ENCODE measurements at places on chromosomes 7 and 10. TPM values are rescaled to one million over a fixed set of nuclear protein-coding genes. Genes with fewer than 3 reads are reported as not detected.

Gene OR9A2
- not detected for total RNA-seq

Gene PILRA
- total RNA-seq, result 0.92 TPM

Gene CADPS2
- 0.32 TPM for total RNA-seq

Gene TNS3
- total RNA-seq, result 320 TPM

Gene ANKRD30A
- not detected for total RNA-seq

DNA sequence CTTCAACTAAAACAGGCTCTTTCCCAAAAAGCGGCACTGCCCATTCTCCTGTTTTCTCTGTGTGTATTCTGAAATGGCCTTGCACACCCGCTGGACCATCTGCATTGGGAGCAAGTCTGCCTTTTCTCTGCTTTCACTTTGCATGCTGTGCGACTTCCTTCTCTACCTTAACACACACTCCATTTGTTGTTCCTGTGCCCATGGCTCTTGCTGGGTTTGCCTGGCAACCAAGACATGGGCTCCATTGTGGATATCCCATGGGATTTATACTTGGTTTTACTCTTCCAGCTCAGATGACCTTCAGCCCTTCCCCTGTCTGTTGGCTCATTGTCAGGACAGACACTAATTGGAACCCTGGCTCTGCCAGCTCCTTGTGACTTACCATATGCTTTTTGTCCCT, 465.3 kb downstream of the REEP3 start:
- no peak overlapping the region for H3K27ac ChIP-seq
- no peak for DNase-seq
- H3K27me3 ChIP-seq, result no peaks in the 10 kb centered on the region
- H3K36me3 ChIP-seq, result no peaks in the 10 kb centered on the region

- H3K27ac ChIP-seq, result no peak overlapping the region
- no peaks in the 10 kb centered on the region for H3K36me3 ChIP-seq
- H3K4me3 ChIP-seq, result no peak overlapping the region
These were observed 77.1 kb downstream of the SH2D4B start for GRCh38 chr10:80614576-80615416.

DNA sequence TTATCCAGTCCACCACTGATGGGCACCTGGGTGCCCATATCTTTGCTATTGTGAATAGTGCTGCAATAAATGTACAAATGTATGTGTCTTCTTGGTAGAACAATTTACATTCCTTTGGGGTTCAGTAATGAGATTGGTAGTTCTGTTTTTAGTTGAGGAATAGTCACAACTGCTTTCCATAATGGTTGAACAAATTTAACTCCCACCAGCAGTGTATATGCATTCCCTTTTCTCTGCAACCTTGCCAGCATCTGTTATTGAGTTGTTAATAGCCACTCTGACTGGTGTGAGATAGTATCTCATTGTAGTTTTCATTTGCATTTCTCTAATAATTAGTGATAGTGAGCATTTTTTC, 27.8 kb downstream of the COA1 start:
- DNase-seq, result no peak
- H3K36me3 ChIP-seq, result peaks cover 1% of the 10 kb centered on the region
- H3K4me1 ChIP-seq, result peaks cover 21% of the 10 kb centered on the region

GRCh38 chr10:120406376-120406775, 50.7 kb upstream of the PLPP4 start:
- no peak for DNase-seq
- H3K36me3 ChIP-seq, result no peaks in the 10 kb centered on the region
- H3K27ac ChIP-seq, result no peak overlapping the region
- no peak overlapping the region for H3K4me3 ChIP-seq
- H3K4me1 ChIP-seq, result no peaks in the 10 kb centered on the region
- H3K27me3 ChIP-seq, result peaks cover 4% of the 10 kb centered on the region

GRCh38 chr10:108014902-108015177, 850.3 kb upstream of the SORCS1 start:
- H3K36me3 ChIP-seq, result no peaks in the 10 kb centered on the region
- no peak for DNase-seq
- no peak overlapping the region for H3K4me3 ChIP-seq
- H3K27me3 ChIP-seq, result no peaks in the 10 kb centered on the region

DNA sequence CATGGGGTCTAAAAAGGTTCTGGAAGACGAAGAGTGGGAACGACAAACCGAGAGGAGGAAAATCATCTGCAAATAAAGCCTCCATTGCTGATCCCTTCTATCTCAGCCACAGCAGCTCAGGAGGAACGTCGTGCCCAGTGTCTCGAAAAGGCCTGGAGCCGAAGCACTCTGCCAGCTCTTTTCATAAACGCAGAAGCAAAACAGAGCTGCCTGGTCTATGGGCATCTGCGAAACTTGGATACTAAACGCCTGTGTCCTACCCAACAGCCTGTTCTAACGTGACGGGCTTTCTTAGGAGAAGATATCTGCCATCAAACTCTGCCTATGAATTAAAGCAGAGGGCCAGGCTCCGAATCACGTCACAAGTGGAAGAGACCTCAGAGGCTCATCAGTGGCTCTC, 68.7 kb downstream of the GNA12 start:
- H3K27me3 ChIP-seq, result no peaks in the 10 kb centered on the region
- peaks cover 30% of the 10 kb centered on the region for H3K4me1 ChIP-seq
- H3K36me3 ChIP-seq, result peaks cover 26% of the 10 kb centered on the region

- H3K27me3 ChIP-seq, result peaks cover 18% of the 10 kb centered on the region
- H3K4me3 ChIP-seq, result no peak overlapping the region
- no peaks in the 10 kb centered on the region for H3K36me3 ChIP-seq
These were observed 35.0 kb upstream of the CPXM2 start for GRCh38 chr10:123926401-123927264.

DNA sequence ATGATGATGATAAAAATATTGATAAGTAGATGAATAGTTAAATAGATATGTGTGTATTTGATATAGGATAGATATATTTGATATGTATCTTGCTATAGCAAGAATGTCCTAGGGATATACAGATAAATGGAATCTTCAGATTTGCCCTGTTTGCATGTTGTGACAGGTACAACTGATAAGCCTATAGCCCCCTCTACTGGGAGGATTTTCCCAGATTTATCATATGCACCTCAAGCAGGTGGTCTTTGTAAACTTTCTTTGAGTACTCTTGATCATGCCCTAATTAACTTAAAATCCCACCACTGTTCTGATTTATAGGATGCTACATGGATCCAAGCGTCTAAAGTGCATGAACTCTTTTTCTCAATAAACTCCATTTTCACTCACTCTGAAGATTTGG, 1050.7 kb downstream of the SORCS3 start:
- H3K4me3 ChIP-seq, result no peak overlapping the region
- H3K27me3 ChIP-seq, result peaks cover 2% of the 10 kb centered on the region
- no peak for DNase-seq

- no peak overlapping the region for H3K27ac ChIP-seq
- DNase-seq, result no peak
- no peak overlapping the region for H3K4me3 ChIP-seq
These were observed 32.7 kb downstream of the R3HCC1L start for GRCh38 chr10:98167191-98167590.

DNA sequence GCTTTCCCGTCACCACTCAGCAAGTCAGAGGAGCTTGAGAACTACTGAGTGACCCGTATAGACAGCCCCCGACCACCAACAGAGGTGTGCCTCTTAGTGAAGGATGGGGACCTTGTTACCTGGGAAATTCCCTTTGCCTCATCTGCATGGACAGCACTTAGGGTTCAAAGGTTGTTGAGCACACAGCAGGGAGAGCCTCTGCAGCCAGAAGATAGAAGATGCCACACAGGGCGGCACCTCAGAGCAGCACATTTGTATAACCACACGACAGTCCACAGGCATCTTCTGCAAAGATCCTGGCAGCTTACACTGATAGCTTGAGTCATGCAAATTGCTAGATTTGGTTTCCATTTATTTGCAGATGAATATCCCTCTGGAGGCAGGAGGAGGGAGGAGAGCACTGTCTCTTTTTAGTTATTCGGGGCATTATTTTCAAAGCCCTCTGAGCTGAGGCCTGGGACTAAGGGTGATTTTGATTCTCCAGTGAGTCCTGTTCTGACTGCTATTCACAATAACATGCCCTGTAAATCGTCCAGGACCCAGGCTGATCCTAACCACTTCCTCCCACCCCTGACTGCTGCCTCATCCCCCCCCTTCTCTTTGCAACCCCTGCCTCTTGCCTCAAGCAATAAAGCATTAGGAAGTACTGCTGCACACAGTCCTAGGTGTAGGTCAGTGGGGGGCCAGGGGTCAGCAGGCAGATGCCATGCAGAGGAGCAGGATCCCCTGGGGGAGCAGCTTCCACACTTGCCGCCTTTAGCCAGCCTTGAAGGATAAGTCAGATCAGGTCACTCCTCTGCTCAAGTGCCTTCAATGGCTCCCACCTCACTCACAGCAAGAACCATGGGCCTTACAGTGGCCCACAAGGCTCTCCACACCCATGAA, 24.6 kb upstream of the INMT start:
- peaks cover 4% of the 10 kb centered on the region for H3K4me1 ChIP-seq
- H3K4me3 ChIP-seq, result no peak overlapping the region
- no peak for DNase-seq
- H3K27ac ChIP-seq, result no peak overlapping the region
- H3K27me3 ChIP-seq, result peaks cover 58% of the 10 kb centered on the region
